ENCODE measurements at places on chromosomes 6 and 20.
A peak's percentile ranks its signal among the peaks of the same experiment; 100 is the strongest.

DNA sequence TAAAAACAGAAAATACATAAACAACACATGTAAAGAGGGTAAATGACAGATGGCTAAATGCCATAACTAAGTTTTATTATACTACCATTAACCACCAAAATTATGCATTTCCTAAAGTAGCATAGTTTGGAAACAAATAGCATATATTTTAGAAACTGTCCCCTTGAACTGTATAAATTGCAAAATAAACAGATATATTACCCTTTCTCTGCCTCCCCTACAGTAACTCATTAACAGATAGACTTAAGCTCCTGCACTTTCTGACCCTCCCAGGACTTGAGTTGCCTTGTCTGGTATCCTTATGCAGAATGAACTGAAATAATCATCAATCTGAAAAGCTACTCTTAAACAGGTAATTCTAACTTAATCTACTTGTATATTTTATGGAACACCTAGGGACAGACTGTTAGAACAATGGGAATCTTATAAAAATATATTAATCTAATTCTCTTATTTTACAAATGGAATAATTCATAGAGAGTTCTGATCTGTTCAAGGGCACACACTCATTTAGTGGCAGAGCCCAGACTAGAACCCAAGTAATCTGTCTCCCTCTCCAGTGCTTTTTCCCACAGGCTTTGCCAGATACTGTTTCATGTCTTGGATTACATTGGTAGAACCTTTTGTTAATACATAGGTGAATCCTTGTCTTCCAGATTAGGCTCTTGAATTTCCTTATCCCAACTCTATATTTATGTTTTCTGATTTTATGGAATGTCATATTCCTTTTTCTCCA, 50.6 kb upstream of the LOC128125822 start:
- DNase-seq: no peak

DNA sequence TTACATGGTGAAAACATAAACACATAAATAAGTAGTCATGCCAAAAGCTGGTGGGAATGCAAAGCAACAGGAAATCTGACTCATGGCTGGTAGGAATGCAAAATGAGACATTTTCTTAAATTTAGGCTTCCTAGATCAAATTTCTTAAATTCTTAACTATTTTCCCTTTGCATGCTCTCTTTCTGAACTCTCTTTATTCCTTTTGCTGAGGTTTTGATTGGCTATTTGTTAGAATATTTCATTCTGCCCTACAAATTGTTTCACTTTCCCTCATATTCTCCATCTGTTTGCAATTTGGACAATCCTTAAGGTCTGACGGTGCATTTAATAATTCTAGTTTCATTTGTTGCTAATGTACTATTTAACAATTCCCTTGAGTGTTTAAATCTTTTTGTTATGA, 437.5 kb upstream of the RGS17 start:
- peak; percentile 49 for DNase-seq

- no peak for DNase-seq
These were observed 29.5 kb downstream of the GPX5 start for GRCh38 chr6:28555136-28555535.

DNA sequence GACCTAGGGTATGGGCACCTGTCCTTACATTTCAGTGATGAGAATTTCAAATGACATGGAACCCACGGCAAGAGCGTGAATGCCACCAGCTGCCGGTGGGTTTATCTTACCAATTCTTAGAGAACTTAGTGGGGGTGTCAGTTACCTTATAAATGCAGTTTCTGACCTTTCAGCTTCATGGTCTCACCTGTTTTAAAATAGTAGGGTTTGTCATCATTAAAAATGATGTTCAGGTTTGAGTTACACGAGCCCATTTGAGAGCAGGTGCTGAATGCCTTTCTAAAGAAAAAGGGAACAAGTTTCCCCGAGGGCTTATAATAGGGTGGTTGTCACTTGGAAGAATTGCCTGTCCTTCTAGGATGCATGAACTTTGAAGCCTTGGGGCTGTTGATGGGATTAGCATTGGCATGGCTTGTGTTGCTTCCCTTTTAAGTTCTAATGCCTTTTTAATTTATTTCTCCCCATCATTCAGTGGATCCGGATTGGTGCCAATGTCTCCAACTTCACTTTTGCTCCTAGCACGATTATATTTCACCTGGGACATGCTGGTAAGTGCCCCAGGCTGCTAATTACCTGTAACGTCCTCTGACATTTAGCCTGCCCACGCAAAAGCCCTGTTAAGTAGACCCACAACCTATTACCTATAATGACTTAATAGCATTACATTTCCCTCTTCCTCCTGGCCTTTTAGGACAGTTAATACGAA, 27.9 kb downstream of the GHRH start:
- DNase-seq: no peak

DNA sequence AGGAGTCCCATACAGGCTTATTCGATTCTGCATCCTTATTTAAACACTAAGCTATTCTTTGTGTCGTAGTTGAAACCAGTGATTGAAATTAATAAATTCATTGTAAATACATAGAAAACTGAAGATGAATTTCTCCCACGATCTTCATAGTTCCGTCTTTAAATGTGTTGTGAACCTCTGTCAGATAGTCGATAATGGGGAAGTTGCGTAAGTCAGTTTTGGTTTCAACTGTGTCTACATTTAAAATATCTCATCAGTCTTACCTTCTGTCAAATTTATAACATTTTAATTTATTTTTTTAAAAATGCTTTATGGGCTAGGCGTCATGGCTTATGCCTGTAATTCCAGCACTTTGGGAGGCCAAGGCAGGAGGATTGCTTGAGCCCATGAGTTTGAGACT, 12.7 kb downstream of the STX11 start:
- DNase-seq: no peak

DNA sequence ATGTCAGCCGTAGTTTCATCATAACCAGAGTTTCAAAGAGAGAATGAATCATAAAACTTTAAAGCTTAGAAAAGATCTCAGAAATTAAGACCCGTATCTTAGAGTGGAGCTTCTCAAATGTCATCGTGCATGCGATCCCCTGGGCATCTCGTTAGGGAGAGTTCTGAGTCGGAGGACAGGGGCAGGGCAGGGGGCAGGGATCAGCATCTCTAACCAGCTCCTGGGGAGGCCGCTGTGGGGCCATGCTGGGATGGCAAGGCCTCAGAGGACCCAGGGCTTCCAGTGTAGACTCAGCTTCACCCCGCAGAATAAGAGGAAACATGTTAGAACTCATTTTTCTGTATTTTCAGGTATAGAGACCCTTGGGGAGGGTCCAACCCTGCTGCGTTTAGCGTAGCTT, 72.0 kb upstream of the AFDN start:
- no peak for DNase-seq

DNA sequence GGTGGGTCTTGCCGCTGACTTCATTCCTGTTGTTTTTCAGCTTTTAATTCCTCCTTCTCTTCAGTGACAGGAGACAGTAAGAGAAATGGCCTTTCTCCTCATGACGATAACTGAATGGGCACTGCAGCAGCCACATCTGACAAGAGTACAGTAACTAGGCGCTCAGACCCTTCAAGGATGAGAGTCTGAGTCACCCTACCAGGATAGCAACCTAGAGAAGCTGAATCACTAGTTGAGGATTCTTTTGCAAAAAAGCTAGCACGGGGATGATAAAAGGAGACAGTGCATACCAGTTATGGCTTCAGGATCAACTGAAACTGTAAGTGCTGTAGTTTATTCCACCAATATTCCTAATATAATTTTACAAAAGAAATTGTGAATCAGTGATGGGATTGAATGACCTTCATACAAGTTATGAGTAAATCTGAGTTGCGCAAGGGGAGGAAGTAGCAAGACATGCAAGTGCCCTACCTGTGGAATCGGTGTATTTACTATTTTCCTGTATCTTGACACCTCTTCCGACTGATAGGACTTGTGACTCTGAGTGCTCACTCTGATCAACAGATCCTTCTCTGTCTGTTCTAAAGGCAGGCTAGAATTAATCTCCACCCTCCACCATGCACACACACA, 161.8 kb upstream of the GRIK2 start:
- DNase-seq: no peak

DNA sequence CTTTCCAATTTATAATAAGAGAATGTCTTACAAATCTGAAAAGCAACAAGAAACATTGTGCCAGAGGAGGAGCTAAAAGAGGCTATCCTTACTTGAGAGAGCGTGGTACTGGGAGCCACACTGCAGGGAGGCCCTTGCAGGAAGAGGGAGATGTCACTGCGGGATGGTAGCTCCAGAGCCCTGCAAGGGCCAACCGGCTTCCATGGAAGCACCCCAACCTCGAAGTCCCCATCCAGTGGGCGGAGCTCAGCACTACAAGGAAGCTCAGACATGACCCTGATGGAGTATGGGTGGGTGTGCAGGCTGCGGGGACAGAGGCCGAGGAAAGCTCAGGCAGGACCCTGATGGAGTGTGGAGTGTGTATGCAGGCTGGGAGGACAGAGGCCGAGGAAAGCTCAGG, 57.8 kb upstream of the RPS6KA2 start:
- DNase-seq: no peak

DNA sequence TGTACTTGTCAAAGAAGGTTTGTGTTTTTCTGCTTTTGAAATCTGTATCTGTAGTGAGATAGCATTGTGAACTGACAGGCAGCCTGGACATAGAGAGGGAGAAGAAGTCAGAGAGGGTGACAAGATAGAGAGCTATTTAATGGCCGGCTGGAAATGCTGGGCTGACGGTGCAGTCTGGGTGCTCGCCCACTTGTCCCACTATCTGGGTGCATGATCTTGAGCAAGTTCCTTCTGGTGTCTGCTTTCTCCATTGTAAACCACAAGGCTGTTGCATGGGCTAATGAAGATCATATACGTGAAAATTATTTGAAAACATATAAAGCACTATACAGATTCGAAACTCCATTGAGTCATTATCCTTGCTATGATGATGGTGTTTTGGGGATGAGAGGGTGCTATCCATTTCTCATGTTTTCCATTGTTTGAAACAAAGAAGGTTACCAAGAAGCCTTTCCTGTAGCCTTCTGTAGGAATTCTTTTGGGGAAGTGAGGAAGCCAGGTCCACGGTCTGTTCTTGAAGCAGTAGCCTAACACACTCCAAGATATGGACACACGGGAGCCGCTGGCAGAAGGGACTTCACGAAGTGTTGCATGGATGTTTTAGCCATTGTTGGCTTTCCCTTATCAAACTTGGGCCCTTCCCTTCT, 18.4 kb downstream of the CD83 start:
- DNase-seq: no peak

GRCh38 chr6:68040312-68040778, 594.7 kb upstream of the ADGRB3 start:
- DNase-seq: no peak

DNA sequence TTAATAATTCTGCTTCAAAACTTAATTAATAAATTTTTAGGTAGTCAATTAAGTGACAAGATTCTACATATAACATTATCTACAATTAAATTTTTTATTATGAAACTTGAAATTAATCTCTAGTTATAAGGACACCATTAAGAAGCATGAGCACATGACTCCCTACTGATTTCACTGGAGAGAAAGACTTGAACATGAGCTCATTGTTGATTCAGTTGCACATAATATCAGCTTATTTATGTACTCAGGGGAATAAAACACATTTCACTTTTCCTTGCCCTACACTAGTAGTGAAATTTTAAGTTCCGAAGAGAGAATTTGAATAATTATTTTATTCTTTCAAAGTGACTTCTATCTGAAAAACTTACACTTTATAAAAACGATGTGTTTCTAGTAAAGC, 370.2 kb upstream of the EPHA7 start:
- no peak for DNase-seq

- no peak for DNase-seq
These were observed 69.8 kb downstream of the ZHX3 start for GRCh38 chr20:41247523-41248367.

DNA sequence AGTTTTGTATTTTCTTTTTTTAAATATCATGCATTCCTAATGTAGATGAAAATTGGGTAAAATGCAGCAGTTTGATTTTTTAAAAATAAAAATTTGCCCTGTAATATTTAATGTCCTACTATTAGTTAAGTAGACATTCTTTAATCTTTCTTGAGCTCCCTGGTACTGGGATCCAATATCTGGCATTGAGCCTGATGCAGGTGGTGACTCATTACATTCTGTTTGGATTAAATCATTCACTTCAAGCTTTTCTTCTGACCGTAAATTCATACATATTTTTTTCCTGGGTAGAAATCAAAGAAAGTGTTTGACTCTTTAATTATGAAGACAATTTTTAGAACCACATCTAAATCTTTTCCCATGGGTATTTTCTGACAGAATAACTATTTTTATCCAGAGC, 768.8 kb upstream of the SLC35B3 start:
- peak; percentile 77 for DNase-seq

DNA sequence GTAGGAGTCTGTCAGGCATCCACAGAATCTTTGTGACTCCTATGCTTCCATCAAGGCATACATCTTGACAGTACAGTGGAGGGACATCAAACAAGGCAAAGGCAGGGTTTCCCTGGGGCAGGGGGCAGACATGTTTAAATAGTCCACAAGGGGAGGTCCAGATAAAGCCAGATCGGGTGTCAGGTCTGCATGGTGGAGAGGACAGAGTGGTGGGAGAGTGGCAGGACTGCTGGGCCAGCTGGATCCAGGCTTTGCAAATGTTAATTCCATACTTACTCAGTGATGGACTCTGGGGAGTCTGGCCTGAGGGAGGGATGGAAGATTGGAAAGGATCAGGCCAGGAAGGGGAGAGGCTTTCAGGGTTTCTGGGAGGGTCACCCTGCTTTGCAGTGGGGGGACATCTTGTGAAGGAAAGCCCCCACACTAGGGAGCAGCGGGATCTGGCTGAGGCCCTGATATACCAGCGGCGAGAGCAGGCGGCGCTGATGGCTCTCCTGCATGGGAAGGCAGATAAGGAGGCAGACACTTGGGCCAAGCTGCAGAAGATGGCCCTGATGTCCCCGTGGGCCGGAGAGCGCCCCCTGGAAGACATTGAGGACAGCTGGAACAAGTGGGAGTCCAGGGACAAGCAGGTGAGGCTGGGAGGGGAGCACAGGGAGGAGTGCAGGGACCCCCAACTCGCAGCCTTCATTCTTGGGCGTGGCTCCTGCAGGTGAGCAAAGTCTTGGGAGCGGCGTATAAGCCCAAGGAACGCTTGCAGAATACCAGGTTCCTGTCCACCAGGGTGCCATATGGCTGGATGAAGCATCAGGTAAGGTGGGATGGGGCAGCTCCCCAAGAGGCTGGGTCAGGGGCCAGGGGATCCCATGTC, 44.6 kb downstream of the SUN5 start:
- DNase-seq: no peak

- DNase-seq: no peak
These were observed 121.7 kb upstream of the VGLL2 start for GRCh38 chr6:117143647-117144046.

DNA sequence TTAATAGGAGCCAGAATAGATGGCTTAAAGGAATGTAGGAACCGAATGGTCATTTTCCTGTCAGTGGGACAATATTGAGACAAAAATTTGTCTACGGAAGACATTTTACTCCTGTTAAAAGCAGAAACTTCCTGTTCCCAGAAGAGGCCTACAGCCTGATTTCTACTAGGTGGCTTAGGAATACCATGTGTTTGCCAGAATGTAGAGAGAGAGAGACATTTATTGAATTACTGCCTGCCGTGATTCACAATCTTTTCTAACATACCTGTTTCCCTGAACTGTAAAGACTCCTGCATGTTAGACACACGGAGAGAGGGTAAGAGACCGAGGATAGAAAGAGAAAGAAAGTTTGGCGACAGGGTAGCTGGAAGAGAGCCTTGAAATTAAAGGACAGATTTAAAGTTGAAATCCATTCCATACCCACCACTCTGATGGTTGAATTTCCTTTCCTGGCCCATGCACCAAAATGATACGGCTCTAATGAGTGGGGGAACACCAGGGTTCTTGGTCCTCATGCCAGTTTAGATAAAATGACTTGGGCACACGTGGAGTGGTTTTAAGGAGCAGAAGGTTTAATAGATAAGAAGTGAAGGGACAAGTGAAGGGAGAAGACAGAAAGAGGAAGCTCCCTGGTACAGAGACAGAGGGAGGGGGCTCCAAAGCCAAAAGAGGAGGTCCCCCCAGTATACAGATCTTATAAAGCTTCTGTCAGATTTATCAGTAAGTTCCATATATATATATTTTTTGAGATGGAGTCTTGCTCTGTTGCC, 22.5 kb downstream of the NCOA3 start:
- no peak for DNase-seq

All from fibroblast of skin of abdomen (primary cell).